Calu3 (cell line): ENCODE measurements at places on chromosomes 6 and 20. TPM values are rescaled to one million over a fixed set of nuclear protein-coding genes. Genes with fewer than 3 reads are reported as not detected.

DNA sequence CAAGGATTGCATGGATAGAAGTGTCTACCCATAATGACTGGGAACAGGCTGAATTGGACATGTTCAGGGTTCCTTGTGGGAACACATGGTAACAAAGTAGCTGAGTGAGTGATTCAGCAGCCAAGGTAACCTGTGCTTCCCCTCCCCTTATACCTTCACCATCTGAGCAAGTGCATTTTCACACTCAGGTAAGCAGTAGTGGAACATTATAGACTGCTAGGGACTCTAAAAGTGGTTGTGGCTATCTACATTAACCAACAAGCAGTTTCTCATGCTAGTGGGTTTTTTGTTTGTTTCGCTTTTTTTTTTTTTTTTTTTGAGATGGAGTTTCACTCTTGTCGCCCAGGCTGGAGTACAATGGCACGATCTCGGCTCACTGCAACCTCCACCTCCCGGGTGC is 41.4 kb downstream of the KIZ start:
- no peak overlapping the region for H3K4me3 ChIP-seq
- no peak overlapping the region for H3K27ac ChIP-seq
- no peaks in the 10 kb centered on the region for H3K36me3 ChIP-seq
- no peaks in the 10 kb centered on the region for H3K27me3 ChIP-seq

The OPN5 gene
- not detected in 2 replicates for total RNA-seq

The C6orf58 gene
- 0.31 and 0.64 TPM in 2 replicates for total RNA-seq

- DNase-seq, result no peak
- H3K36me3 ChIP-seq, result no peaks in the 10 kb centered on the region
- H3K27me3 ChIP-seq, result no peaks in the 10 kb centered on the region
- H3K27ac ChIP-seq, result no peak overlapping the region
Measured at GRCh38 chr6:16909658-16910360, 148.5 kb upstream of the ATXN1 start.

DNA sequence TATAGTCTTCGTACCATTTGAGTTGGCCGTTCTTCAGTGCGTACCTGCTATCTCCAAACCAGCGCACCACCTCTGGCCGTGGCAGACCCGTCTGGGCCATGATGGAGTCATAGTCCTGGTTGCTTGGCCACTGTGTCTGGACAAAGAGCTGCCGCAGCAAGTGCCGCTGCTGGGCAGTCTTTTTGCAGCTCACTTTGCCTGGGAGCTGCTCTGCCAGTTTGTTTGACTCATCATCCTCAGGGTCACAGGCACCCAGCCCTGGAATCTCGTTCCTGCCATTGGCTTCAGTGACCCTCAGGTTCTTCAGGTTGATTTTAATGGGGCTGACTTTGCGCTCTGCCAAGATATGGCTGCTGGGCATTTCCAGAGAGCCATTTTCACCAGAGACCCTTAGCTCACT is 65.1 kb downstream of the PLCG1 start:
- H3K4me1 ChIP-seq, result no peaks in the 10 kb centered on the region
- no peaks in the 10 kb centered on the region for H3K27me3 ChIP-seq
- DNase-seq, result no peak
- H3K36me3 ChIP-seq, result peaks cover 7% of the 10 kb centered on the region

DNA sequence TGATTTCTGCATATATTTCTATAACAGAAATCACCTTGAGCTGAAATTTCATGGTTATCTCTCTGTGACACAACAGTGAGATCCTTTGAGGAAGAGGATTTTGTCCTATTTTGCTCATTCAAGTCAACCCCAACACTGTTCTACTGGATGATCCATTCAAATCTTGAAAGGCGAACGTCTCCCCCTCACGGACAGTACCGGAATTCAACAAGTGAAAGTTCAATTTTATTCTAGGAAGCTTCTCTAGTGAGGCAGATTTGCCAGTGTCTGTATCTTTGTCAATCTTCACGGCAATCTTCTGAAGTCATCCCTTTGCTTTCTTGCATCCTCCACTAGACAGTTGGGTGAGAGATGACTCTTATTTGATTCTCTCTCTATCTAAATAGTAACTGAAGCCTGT is 91.7 kb upstream of the PDE7B start:
- H3K4me3 ChIP-seq, result no peak overlapping the region
- H3K4me1 ChIP-seq, result no peaks in the 10 kb centered on the region

- H3K4me1 ChIP-seq, result no peaks in the 10 kb centered on the region
- no peaks in the 10 kb centered on the region for H3K36me3 ChIP-seq
- no peak for DNase-seq
- no peak overlapping the region for H3K27ac ChIP-seq
- no peaks in the 10 kb centered on the region for H3K27me3 ChIP-seq
Measured at GRCh38 chr6:81298751-81299150, 453.7 kb downstream of the TENT5A start.

The ATP6V1G2 gene
- total RNA-seq, result 1.0 and 1.5 TPM in 2 replicates

DNA sequence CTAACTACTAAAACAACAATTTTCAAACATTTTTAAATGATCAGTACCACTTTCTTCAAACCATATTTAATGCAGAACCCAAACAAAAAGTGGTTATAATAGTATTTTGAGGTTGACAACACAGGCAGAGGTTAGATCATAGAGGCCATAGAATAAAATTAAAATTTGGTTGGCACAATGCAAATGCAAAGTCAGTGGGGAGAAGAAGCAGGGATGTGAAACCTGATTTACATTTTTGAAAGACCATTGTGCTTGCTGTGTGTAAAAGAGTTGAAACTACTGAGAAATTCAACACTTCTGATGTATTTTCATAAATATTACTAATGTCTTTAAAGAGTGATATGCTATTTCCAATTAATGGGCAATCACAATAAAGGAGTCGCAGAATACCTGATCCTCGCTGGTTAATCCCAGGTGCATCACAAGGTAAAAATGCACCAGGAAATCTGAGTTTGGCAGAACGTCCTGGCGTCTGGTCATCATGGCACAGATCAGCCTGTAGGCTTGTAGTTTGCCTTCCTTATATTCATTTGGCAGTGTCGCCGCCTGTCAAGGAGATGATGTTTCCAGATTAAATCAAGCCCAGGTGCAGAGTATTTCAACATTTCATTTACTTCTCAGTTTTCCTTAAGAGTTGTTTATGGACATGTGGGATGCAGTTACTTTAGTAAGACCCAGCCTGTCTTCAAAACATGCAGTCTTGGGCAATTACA is 141.2 kb downstream of the RALGAPA2 start:
- H3K27me3 ChIP-seq, result no peaks in the 10 kb centered on the region
- H3K36me3 ChIP-seq, result peaks cover 9% of the 10 kb centered on the region
- DNase-seq, result no peak
- no peak overlapping the region for H3K27ac ChIP-seq
- H3K4me3 ChIP-seq, result no peak overlapping the region

GRCh38 chr6:162957062-162957461 is 229.3 kb downstream of the PACRG start:
- H3K36me3 ChIP-seq, result no peaks in the 10 kb centered on the region
- no peaks in the 10 kb centered on the region for H3K27me3 ChIP-seq
- no peak overlapping the region for H3K27ac ChIP-seq
- no peak overlapping the region for H3K4me3 ChIP-seq
- H3K4me1 ChIP-seq, result no peaks in the 10 kb centered on the region

DNA sequence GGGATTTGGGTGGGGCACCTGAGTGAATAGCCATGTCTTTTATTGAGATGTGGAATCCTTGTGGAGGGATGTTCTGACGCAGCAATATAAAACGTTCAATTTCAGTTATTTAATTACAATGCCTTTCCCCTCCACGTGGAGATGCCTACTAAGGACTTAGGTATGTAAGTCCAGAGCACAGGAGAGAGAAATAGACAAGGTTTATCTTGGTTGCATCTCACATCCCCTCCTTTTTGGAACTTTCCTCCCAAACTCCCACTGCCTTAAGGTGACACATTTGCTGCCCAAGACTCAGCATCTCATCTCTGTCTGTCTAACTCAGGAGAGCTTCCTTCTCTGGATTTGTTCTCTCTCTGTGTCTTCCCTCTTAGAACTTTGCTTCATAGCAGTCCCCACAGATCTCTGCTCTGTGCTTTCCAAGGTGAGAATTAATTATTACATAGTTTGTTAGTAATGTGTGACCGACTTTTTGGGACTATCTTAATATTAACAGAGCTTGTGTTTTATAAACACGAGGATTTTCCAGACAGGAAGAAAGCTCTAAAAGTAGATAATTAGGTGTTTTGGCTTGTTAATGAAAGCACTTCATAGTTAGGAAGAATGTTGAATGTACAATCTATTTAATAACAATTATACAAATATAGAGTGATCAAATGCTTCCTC is 52.6 kb downstream of the COL19A1 start:
- no peaks in the 10 kb centered on the region for H3K27me3 ChIP-seq
- peak overlapping the region; percentile 52 for H3K27ac ChIP-seq
- no peak for DNase-seq
- H3K4me1 ChIP-seq, result peaks cover 22% of the 10 kb centered on the region
- no peak overlapping the region for H3K4me3 ChIP-seq
- no peaks in the 10 kb centered on the region for H3K36me3 ChIP-seq

The DEFB126 gene
- not detected in 2 replicates for total RNA-seq

DNA sequence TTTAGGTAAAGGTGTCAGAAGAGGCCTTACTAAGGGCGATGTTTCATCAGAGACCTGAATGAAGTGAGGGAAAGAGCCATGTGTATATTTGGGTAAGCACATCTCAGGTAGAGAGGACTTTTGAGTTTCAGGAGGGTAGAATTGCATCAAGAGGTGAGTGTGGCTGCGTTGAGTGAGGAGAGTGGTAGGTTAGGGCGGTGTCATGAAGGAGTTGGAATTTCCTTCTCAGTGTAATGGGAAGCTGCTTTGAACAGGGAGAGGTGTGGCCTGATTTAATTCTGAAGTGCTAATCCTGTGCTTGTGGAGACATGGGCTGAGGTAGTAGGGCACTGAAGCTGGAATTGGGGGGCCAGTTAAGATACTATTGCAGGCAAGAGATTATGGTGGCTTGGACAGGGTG is 53.9 kb downstream of the IGF2R start:
- H3K4me1 ChIP-seq, result no peaks in the 10 kb centered on the region
- H3K4me3 ChIP-seq, result no peak overlapping the region
- no peaks in the 10 kb centered on the region for H3K27me3 ChIP-seq
- no peak overlapping the region for H3K27ac ChIP-seq
- no peaks in the 10 kb centered on the region for H3K36me3 ChIP-seq

The TINAG gene
- 12.6 and 17.4 TPM in 2 replicates for total RNA-seq
